ENCODE measurements at places on chromosomes 2 and 18.

DNA sequence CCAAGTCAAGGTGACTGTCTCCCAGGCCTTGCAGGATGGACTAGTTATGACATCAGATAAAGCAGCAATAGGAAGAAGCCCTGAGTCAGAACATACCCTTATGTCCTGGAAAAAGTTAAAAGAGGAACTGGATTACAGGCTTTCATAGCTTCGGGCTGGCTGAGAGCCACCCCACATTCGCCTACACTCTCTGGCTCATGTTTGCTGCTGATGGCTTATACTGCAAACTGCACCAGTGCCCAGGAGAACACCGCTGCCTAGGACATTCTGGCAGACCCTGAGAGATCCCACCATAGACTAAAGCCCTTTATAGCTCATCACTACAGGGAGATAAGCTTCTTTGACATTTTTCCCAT lies 20.3 kb downstream of the SLC8A1 start:
- no peak for DNase-seq

DNA sequence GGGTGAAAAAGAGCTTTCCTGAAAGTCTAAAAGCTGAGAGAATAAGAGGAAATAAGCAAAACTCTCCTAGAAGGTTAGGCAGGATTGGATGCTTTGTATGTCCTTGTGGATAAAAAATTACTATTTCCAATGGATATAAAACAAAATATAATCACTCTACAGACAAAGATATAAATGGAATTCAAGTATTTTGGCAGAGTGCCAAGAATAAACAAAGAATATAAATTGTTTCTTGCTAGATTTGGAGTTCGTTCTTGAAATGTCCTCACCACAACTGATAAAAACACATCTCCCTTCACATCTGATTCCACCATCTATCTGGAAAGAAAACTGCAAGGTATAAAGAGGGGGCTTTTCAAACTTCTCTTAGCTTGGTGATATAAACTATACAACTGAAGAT lies 13.3 kb downstream of the SULT1C3 start:
- DNase-seq = no peak

DNA sequence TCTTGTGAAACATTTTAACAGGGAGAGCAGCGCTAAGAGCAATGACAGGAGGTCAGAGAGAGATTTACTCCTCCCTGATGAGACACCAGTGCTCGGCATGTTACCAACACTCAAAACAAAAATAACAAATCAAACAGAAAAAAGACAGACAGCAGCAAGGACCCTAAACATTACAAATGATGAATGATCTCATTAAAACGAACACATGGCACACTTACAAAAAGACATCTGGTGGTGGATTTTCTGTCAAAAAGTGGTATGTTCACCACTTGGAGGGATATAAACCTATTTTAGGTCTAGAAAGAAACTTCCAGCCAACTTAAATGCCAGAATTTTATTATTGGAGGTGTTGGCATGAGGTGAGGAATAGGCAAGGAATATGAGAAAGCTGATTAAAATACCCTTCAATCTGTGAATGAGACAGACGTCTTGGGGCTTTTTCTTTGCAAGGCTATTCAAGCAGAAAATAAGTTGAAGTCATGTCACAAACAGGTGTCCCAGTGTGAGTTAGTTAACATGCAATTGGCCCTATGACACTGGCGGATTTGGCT lies 112.8 kb downstream of the PRELID3A start:
- DNase-seq = no peak

- no peak for DNase-seq
These were observed 2.7 kb downstream of the LAPTM4A start for GRCh38 chr2:20048488-20049448.

DNA sequence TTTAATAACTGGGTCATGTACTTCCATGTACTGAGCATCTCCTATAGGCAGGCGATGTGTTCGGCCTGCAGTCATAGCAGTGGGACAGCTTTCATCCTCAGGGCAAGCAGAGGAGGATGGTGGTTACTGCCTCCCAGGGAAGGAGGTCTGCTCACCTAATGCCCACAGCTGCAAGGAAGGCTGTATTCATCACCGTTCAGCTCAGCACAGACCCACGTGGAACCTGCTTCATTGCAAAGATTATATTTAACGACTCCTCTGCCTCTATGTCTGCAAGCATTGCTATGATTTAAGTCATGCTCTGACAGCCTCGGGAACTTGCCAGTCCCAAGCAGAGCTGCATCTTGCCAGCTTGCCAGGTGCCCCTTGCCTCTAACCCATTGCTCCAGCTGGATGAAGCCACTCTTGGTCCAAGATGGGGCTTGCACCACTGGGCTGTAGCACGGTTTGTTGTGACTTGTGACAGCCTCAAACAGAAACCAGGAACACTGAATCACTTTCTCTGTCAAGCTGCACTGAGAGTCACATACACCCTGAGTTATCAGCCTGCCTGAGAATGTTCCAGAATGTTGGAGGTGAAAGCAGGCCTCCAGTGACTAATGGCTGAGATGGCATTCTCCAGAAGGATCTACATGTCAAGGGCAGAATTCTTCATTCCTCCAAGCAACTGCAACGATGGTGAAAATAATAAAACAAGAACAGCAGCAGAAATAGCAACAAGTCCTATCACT lies 651.1 kb upstream of the ID2 start:
- DNase-seq = no peak

- DNase-seq = no peak
These were observed 2.3 kb downstream of the CPS1 start for GRCh38 chr2:210558708-210559107.

Measured in NCI-H1417 treated with DMSO at 0.1 percent for 48 hours (cell line).